Stimulated activated CD8-positive, alpha-beta memory T cell treated with anti-CD3 and anti-CD28 coated beads, Interleukin-7, amount 100 ng/mL, for 1 hour (primary cell): ENCODE measurements at places on chromosomes 5 and 9.
A peak's percentile ranks its signal among the peaks of the same experiment; 100 is the strongest.

- no peak for DNase-seq
Measured at GRCh38 chr9:124010665-124011321, 775 bp upstream of the LHX2 start.

DNA sequence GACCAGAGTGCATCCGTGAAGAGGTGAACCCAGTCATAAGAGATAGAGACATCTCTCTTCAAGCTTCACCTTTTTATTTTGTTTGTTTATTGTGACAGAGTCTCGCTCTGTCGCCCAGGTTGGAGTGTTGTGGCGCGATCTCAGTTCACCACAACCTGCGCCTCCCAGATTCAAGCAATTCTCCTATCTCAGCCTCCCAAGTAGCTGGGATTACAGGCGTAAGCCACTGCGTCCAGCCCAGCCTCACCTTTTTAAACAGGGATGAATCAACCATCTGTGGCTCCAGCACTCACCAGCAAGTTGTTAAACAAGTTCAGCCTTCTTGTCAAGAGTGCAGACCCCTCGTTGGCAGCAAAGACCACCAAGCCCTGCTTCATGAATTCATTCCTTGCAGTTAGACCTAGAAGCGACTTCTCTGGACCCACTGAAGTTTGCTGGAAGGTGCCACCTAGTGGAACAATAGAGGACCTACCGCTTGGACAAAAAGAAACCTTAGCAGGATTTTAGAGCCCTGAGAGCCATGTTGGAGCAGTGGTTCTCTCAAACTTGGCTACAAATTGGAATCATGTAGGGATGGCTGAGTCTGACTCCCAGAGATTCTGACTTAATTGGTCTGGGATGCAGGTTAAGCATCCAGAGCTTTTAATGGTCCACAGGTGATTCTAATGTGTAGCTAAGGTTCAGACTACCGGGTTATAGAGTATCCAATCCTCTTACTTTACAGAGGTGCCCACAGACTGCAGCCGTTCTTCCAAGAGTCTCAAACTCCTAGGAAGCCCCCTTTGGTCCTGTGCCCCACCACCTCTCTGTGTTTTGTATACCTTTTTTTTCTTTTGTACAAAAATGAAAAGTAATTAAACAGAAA, 10.5 kb upstream of the GALNT10 start:
- no peak for DNase-seq

- DNase-seq: no peak
Measured at GRCh38 chr5:132684922-132685720, 11.3 kb downstream of the IL4 start.

- DNase-seq: no peak
Measured at GRCh38 chr9:123048748-123049147, 15.3 kb downstream of the GPR21 start.

DNA sequence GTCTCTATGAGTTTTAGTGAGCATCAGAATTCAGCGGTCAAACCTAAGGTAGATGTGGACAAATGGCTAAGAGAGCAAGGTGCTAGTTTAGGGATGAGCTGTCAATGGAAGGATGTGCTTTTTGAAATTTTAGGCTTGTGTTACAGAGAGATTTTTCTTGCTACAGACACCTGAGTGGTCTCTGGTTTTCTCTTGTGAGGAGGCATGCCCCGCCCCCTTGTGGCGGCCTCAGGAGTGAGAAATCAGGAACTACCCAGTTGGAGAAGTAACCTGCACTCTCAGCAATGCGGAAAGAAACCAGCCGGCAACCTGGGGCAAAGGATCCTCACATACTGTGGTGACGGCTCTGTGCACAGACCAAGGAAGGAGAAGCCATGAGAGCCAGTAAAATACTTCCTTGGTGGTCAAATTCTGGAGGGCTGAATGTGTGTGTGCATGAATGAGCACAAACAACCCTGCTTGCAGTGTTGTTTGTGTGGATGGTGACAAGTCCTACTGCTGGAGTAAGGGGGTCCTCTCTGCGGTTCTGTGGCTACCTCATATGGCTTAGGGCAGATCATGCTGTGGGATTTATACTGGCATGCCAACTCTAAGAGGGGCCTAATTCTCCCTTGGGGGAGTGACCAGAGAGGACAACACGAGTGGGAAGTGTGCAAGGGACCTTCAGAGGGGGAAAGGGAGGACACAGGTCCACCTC, 16.7 kb upstream of the HSD17B4 start:
- DNase-seq: peak; percentile 63

DNA sequence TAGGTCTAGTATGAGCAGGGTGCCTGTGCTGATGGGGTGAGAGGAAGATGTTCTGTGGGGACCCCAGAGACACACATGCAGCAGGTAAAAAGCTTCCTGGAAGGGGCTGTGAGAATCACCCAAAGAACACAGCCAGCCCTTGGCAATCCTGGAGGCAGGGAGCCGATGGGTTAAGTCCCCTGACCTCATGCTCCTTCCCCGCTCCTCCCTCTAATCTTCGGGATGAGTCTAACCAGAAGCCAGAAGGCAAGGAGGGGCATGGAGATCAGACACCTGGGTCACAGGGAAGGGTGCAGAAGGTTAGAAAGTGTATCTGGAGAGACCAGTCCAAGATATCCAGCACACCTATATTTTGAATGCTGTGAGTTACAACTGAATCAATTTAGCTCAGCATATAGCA, 274.1 kb upstream of the PAPPA start:
- no peak for DNase-seq

DNA sequence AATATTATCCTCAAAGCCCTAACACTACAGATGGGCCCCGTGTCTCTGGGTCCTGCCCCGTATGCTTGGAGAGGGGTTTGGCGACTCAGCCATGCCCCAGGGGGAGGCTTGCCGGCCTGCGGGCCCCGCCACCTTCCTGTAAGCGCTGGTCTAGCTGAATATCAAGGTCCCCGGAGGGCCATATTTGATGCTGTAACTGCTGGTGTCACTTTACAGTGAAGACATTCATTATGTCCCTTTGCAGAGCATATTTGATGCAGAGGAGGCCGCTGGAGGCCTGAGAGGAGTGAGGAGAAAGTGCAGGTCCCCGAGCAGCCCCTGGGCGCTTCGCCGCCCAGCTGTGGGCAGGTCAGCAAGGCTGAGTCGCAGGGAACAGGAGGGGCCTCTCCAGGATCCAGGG, 16.8 kb downstream of the IRX4 start:
- no peak for DNase-seq

- peak; percentile 46 for DNase-seq
Measured at GRCh38 chr9:89593727-89594427, 10.9 kb upstream of the GADD45G start.

GRCh38 chr5:94508461-94509148, 109.8 kb downstream of the KIAA0825 start:
- no peak for DNase-seq

DNA sequence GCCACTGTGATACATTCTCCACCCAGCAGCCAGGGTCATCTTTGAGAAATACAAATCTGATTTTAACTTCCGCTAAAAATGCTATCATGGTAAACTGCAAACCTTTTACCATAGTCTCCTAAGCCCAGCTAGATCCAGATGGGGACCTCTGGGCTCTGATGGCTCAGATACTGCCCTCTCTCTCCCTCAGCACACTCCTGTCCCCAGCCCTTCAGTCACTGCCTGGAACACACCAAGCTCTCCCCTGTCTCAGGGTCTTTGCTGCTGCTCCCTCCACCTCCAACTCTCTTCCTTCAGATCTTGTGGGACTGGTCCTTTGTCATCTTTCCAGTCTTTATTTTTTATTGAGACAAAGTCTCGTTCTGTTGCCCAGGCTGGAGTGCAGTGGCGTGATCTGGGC, 65.1 kb downstream of the SPRY4 start:
- DNase-seq: no peak

GRCh38 chr9:17739736-17740135, 160.9 kb downstream of the SH3GL2 start:
- no peak for DNase-seq

DNA sequence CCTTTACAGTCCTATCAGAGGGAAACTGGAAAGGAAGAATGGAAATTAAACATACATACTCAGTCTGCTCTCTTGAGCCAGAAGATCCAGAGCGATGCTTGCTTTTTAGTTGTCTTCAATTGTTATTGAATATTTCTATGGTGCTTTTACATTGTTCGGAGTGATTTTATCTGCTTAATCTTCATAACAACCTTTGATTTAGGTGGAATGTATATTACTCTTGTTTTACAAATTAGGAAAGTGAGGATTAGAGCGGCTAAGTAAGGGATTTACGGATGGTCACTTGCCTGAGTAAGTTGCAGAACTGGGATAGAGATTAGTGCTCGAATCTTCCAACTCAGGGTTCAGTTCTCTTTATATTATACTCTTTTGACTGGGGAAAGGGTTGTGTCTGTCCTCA, 69.1 kb downstream of the PBX3 start:
- DNase-seq: no peak

DNA sequence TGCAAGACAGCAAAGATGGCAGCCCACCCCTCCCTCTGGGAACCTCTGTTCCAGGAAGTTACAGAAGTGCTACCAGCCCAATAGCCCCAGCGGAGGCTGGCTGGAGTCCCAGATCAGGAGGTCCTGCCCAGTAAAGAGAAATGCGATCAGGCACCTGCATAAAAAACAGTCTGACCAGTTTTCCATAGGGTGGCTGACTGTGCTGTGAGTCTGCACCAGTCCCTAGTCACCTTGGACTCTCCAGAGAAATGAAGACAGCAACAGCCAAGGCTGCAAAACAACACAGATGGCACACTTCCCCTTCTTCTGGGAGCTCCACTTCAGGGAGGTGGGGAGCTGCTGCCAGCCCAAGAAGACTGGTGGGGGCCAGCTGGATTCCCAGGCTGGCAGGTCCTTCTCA, 265.5 kb upstream of the PCSK5 start:
- DNase-seq: no peak

DNA sequence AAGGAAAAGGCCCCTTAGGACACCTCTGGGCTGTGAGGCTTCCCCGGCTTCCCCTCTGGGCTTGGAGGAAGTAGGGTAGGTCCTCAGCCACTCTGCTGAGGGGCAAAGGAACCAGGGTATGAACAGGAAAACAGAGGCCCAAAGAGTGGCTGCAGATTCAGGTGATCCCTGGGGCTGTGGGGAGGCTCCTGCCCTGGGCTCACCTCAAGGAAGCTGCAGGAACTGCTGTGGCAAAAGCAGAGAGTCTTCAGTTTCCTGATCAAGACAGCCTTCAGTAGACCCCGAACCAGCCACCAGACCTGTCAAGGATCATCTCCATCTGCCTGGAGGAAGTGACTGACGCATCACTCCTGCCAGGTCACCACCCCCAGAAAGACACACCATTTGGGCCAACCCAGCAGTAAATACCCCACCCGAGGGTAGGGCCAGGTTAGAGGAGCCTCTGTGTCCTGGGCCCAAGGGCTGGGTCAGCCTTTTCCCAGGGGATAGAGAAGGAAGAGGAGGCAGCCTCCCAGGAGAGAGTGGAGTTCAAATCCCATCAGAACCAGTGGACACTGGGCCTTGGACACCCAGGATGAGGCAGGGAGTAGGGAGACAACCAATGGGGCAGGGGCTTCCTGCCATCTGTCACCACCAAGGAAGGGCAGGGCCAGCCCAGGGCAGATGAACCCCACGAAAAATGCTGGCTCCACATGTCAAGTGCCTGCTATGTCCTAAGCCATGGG, 5.8 kb upstream of the ST6GALNAC6 start:
- DNase-seq: no peak

GRCh38 chr5:145689235-145689634, 145.9 kb downstream of the PRELID2 start:
- no peak for DNase-seq

GRCh38 chr9:125439434-125440272, 178.0 kb downstream of the GAPVD1 start:
- DNase-seq: no peak

GRCh38 chr5:15700373-15700772, 200.4 kb downstream of the FBXL7 start:
- no peak for DNase-seq

DNA sequence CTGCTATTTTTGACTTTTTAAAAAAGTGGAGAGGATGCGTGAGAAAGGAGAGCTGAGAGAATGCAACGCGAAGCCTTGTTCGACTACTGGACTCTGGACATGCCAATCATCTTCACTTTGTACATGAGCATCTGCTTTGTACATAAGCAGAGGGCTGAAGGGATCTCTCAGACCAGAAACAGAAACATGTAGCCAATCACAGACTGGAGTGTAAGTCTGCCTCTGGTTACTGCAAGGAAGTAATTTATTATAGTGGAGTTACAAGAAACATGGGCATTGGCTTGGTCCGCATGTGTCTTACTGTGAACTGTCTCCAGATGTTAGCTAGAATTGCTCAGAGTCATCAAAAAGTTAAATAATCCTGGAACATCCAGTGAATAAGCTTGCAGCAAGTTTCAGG, 190.0 kb upstream of the GRAMD2B start:
- no peak for DNase-seq

GRCh38 chr5:156534085-156534484, 207.1 kb downstream of the SGCD start:
- DNase-seq: no peak

DNA sequence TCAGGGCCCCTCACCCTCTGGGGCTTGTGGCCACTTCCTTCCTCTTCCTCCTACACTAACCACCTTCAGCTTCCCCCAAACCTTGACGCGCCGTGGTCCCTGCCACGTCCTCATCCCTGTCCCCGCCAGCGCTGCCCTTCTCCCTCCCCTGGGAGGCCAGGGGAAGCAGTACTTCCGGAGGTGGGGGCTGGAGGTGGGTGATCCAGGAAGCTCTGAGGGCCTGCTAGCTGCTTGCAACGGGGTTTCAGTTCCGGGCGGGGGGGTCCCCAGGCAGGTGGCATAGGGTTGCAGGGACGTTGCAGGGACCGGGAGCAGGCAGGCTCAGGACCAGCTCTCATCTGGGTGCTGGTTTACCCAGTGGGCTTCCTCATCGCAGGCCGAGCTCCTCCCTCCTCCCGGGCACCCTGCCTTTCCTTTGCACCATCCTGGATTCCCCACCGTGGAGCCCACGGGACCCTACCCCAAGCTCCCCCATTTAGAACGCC, 70.0 kb downstream of the RXRA start:
- DNase-seq: no peak

- DNase-seq: no peak
Measured at GRCh38 chr5:139650689-139651042, 2.5 kb downstream of the CXXC5 start.

- no peak for DNase-seq
Measured at GRCh38 chr5:62340392-62340791, 34.4 kb downstream of the KIF2A start.

- DNase-seq: no peak
Measured at GRCh38 chr5:58641533-58641932, 58.7 kb downstream of the RAB3C start.

DNA sequence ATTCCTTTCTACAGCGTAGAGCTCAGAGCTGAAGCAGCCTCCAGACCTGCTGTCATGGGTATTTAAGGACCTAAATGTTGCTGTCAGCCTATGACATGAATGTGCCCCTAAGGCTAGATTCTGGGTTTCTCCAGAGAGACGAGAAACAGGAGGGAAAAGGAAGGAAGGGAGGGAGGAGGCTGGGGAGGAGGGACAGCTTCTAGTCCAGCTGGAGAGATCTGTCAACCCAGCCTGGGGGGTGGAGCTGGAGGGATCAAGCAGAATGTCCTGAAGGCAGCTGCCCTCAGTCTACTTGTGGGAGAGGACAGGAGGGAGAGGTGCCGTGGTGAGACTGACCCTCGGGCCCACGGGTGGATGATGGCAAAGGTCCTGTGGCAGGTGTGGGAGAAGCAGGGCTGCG, 1.1 kb upstream of the DBH start:
- DNase-seq: no peak

GRCh38 chr5:114184006-114184405, 177.9 kb upstream of the KCNN2 start:
- no peak for DNase-seq

GRCh38 chr5:157842787-157843186, 16.2 kb downstream of the CLINT1 start:
- DNase-seq: no peak
